Stimulated activated CD8-positive, alpha-beta memory T cell treated with anti-CD3 and anti-CD28 coated beads, Interleukin-4, amount 100 ng/mL, for 1 hour (primary cell): ENCODE measurements at places on chromosomes 13 and 19.

GRCh38 chr13:42384265-42384664, 112.3 kb downstream of the AKAP11 start:
- no peak for DNase-seq

DNA sequence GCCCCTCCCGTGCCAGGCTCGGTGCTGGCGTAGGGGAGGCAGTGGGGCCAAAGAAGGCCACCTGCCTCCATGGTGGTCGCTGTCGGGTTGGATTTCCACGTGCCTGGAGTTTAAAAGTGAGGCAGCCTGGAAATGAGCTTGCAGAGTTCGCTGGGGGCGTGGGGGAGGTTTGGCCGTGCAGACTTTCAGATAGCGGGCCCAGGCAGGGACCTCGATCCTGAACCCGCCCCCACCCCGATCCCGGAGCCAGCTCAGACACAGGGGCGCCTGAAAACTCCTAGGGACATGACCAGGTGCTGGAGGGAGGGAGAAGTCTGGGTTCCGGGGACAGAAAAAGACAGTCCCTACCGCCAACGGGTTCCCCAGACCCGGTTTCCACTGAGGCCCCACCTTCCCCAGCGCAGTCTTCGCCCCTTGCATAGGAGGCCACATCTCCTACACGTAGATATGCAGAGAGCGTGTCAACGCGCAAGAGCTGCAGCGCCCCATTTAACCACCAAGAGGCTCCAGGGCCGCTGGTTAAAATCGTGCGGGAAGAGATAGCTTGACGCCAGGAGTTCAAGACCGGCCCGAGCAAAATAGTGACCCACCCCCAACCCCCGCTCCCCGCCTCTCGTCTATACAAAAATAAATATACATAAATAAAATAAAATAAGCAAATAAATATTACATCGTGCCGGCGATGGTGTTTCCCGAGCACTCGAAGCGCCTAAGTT, 8.5 kb downstream of the CCDC8 start:
- DNase-seq = no peak

DNA sequence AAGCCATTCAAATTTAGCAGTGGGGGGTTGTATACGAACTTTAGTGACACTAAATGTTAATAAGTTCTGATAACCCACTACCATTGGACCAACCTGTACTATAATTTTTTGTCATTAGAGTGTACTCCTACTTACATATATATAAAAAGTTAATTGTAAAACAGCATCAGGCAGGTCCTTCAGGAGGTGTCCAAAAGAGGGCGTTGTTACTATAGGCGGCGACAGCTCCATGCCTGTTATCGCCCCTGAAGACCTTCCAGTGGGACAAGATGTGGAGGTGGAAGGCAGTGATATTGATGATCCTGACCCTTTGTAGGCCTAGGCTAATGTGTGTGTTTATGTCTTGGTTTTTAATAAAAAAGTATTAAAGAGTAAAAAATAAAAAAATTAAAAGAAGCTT, 27.5 kb downstream of the SPRYD7 start:
- DNase-seq = no peak

GRCh38 chr13:44422755-44423643, 49.4 kb downstream of the SERP2 start:
- DNase-seq = no peak

DNA sequence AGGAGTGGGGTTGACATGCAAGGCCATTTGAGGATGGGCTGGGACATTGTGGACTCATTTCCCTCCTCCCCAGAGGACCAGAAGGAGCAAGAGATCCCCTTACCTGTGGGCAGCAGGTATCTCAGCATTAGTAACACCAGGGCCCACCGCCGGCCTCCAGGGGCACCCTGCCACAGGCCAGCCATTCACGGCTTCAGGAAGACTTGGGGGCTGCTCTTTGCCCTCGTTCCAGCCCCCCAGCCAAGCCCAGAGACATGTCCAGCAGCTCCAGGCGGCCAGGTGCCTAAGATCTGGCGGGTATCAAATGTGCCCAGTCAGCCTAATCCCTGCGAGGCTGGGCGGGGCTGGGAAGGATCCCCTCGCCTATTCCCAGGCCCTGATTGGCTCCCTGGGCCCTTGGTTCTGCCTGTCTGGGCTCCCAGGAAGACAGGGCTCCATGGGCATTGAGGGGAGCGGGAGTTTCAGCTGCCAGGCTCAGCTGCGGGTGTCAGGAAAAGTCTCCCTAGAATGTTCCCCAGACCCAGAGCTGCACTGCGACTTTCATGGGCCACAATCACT, 21.3 kb upstream of the OR1M1 start:
- DNase-seq = no peak

DNA sequence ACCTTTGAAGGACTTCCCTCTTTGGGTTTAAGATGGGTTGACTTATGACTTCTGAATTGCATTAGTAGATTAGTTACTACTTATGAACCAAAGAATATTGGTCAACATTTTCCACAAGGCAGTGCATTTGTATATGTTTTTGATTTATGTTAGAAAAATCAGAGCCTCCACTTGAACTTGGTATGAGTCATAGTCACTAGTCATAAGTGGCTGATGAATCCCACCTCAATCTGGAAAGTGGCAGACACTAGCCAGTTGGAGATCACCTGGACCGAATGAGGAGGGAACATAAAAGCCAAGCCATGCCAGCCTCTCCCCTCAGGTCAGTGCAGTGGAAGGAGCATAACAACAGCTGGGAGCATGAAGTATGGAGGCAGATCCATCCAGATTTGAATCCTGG, 39.3 kb upstream of the SPART start:
- no peak for DNase-seq

GRCh38 chr13:28027071-28027470, 38.6 kb upstream of the URAD start:
- no peak for DNase-seq

- no peak for DNase-seq
Measured at GRCh38 chr13:28268800-28269223, 130.5 kb downstream of the PAN3 start.

- no peak for DNase-seq
Measured at GRCh38 chr13:30671271-30671815, 53.6 kb downstream of the USPL1 start.

- DNase-seq = no peak
Measured at GRCh38 chr13:73063166-73063565, 4.4 kb downstream of the KLF5 start.

- no peak for DNase-seq
Measured at GRCh38 chr19:38684862-38685665, 37.6 kb downstream of the ACTN4 start.

- no peak for DNase-seq
Measured at GRCh38 chr13:88074794-88075510, 403.8 kb downstream of the SLITRK5 start.

GRCh38 chr19:38744298-38744681, at the start of gene CAPN12:
Gene CAPN12 (minus strand): TSS chr19:38744474. CDS start chr19:38744165, 309 bp downstream.
- DNase-seq = no peak

GRCh38 chr13:52459668-52460067, 4.4 kb downstream of the CKAP2 start:
- DNase-seq = no peak

DNA sequence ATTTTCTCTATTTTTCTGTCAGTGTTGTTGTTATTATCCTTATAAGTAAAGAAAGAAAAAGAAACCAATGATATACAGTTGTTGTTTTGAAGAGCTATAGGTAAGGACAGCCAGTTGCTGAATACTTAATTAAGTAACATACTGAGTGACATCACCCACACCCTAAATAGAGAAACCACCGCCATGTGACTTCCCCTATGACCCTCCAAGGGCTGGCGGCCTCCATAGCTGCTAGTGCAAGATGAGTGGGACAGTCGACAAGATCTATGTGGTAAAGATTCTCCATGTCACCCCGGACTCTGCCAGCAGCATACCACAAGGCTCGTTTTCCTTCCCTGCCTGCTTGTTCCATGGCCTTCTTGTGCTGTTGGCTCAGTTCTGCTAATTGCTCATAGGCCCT, 221.1 kb downstream of the DNAJC15 start:
- DNase-seq = no peak

- DNase-seq = no peak
Measured at GRCh38 chr13:114099918-114100445, 32.4 kb downstream of the RASA3 start.

DNA sequence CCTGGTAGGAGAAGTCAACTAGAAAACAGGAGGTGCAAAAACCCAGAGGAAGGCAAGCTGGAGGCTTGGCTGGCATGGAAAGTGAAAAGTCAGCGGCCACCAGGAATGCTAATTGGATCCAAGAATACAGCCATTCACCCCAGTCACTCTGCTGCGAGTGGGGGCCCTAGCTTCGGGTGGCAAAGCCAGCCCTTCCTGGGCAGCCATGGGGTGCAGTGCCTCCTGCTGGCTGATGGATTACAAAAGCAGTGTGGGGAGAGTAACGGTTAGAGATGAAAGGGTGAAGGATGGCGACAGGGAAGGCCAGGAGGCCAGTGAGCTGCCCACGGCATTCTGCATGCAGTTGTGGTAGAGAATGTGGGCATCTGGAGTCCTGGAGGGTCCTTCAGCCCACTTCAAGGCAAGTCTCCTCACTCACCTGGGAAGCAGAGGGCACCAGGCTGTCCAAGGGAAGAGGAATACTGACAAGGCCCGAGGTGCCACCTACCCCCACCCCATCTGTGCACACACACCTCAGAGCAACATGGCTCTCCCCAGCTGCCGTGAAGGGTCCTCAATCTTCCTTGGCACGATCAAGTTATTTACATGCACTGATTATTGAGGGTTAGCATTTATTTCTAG, 20.3 kb upstream of the EPHX3 start:
- no peak for DNase-seq

GRCh38 chr19:5225486-5226345, 114.9 kb downstream of the PTPRS start:
- DNase-seq = no peak

GRCh38 chr13:20585371-20585770, 18.4 kb downstream of the IFT88 start:
- DNase-seq = no peak

- no peak for DNase-seq
Measured at GRCh38 chr19:36149673-36150406, 2.4 kb downstream of the COX7A1 start.

- no peak for DNase-seq
Measured at GRCh38 chr19:33445442-33446329, 72.2 kb downstream of the CEBPG start.

DNA sequence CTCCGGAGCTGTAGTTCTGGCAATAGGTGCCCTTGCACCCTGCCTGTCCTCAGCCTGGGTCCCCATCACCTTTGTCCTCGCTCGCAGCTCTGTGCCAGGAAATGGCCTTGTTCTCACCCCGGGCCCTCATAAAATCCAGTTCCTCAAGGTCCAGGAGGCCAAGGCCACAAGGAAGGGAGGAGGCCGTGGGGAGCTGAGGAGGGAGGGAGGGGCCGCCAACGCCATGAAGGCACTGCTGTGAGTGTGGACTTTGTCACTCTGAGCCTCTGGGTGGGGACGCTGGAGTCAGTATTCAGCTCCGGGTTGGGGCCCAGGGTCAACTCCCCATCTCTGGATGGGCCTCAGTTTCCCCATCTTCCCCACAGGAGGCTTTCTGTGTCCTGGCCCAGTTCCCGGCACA, 9.2 kb upstream of the GNA11 start:
- DNase-seq = no peak

DNA sequence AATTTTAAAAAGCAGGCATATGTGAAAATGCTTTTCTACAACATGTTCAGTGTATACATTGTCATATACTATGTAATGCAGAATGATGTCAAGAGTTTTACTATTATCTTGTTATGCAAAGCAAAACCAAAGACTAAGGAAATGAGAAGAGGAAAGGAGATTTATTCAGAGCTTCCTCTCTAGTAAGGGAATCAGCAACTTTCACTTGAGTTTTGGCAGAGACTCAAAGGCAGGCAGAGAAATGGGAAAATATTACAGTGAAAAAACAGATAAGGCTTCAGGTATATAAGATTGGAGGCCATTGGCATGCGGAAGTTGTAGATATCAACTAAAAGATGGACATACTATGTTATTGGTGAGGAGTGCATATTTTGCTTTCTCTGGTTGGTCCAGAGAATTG, 512.0 kb upstream of the PCDH20 start:
- DNase-seq = no peak

DNA sequence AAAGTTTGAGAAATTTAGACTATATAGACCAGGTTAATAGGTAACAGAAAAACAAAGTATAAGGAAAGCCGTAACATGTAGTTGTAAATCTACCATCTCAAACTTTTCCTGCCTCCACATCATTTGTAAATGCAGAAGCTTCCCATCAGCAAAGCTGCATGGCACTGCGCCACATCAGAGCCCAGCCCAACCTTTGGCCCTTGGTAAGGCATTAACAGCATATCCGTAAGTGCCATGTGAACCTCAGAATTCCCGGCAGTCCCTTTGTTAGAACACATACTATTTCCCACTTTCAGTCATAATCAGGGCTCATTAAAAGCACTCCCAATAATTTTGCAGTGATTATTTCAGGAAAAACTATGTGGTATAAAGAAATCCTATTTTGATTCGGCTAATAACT, 51.6 kb downstream of the MPHOSPH8 start:
- no peak for DNase-seq

- DNase-seq = no peak
Measured at GRCh38 chr19:8208119-8208921, 850 bp upstream of the CERS4 start.

GRCh38 chr13:30364876-30365275, 57.4 kb upstream of the UBE2L5 start:
- no peak for DNase-seq

DNA sequence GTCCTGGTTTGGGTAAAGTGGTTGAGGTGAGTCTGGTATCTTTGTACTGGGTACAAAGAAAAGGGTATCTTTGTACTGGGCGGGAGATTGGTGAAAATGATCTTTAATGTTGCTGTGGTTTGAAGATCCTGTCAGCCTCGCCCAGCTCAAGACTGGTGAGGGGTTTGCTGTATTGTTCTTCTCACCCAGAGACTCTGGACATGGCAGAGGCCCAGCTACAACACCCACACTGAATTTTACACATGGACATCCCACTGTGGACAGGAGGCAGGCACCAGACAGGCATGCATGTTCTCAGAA, 42.8 kb downstream of the TPT1 start:
- no peak for DNase-seq

DNA sequence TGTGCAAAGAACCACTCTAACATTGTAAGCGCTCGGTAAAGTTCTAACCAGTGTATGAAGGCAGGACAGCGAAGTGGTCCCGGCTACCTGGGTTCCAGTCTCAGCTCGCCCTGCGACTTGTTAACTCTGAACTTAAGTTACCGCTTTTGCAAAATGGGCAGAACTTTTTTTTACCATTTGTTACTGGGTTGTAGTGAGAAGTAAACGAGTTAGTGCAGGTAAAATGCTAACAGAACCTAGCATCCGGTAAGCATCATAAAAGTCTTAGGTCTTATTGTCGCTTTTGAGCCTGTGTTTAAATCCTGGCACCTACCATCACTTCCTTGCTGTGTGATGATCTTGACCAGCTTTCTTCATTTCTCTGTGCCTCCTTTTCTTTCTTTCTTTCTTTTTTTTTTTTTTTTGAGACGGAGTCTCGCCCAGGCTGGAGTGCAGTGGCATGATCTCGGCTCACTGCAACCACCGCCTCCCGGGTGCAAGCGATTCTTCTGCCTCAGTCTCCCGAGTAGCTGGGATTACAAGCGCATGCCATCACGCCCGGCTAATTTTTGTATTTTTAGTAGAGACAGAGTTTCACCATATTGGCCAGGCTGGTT, 734 bp upstream of the TRMT1 start:
- no peak for DNase-seq
